ENCODE measurements at places on chromosomes 3 and 15.

DNA sequence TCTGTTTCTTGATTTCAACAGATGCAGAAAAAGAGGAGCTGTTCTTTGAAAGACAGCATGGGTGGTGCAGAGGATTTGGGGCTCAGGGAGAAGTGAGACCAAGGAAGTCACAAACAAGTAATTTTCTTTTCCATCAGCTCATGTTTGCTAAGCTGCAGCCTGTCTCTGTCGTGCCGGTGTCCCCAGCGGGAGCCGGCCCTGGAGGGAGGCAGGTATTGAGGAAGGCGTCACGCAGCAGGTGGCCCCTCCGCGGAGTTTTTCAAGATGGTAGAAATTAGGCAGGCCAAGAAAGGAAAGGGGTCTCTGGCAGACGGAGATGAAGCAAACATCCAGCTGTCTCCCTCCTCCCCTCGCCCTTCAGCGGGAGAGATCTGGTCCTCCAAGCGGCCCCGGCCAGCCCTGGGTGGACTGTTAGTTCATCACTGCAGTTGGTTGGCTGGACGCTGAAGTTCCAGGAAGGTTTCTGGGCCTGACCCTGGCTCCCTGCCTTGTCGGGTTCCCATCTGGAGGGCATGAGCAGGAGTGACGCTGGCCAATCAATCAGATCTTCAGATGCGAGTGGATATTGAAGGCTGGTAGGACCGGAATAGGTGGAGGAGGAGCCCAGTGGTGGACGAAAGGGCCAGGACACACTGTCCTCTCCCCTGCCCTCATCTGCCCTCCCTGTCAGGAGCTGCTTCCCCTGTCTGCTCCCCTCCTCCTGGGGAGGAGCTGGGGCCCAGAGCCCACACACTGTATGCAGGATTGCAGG, 27.7 kb upstream of the MUC4 start:
- no peak for DNase-seq

GRCh38 chr15:86865920-86866319, 786.2 kb downstream of the AGBL1 start:
- DNase-seq, result no peak

DNA sequence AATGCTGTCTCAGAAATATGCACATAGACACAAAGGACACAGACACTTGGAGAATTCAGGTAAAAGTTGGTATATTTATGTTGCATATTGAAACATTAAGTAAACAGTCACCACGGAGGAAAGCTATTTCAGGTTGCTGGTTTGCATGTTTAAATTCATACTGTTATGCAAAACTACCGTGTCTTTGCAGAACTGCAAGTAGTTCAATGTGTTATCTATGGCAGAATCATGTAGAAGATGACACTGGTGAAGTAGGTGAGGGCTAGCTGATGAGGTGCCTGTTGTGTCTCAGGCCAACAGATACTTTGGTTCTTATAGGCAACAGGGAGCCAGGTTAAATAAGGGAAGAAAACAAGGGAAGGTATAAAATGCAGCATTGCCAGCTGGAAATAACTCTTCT, 511.3 kb downstream of the DIPK2A start:
- DNase-seq, result no peak

- no peak for DNase-seq
Observed at GRCh38 chr15:31574766-31575165, 248.1 kb downstream of the KLF13 start.

- DNase-seq, result no peak
Observed at GRCh38 chr3:9135930-9136525, 113.4 kb downstream of the SRGAP3 start.

- DNase-seq, result no peak
Observed at GRCh38 chr3:81997390-81997789, 235.9 kb upstream of the GBE1 start.

- DNase-seq, result no peak
Observed at GRCh38 chr3:96202181-96202580, 612.2 kb upstream of the EPHA6 start.

- DNase-seq, result no peak
Observed at GRCh38 chr3:188327433-188327832, 173.5 kb downstream of the LPP start.

- no peak for DNase-seq
Observed at GRCh38 chr15:51688863-51689262, 7.6 kb downstream of the SCG3 start.

GRCh38 chr3:52149021-52149420, 5.2 kb downstream of the POC1A start:
- DNase-seq, result no peak

DNA sequence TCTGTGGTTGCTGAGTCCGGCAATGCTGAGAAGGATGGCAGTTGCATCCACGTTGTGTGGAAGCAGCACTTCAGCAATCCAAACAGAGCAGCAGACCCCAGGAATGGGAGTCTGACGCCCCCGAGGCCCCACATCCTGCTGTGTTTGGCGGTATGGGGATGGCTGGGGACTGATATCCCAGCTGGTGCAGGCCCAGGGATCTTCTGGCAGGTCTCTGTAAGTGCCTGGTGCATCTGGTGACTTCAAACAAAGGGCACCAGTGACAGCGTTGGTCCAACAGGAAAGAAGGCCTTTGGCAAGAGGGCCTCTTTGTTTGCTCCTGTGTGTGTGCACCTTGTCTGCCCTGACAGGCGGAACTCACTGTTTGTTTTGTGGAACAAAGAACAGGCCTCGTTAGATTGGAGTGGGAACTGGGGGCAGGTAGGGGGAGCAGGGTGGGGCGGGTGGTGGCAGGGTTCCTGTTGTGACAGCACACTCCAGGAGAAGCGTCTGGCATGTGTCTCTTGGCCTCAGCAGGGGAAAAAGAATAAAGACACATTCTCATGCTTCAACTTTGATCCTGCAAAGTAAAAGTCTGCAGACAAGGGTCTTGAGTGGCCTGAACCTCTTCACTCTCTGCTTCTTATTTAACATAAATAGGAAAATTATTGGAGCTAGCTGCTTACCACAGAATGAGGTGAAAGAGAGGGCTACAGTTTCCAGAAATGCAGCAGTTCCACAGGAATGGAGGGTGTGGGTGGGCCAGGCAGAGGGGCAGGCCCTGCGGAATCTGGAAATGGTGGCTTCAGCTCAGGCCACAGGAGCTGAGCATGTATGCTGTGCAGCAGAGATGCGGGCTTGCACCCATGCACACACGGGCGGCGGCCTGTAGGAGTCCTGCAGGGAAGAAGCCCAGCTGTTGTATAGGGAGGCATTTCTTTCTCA, 94.5 kb upstream of the MYZAP start:
- peak; percentile 96 for DNase-seq

GRCh38 chr3:53083949-53084309, 38.1 kb upstream of the SFMBT1 start:
- no peak for DNase-seq

DNA sequence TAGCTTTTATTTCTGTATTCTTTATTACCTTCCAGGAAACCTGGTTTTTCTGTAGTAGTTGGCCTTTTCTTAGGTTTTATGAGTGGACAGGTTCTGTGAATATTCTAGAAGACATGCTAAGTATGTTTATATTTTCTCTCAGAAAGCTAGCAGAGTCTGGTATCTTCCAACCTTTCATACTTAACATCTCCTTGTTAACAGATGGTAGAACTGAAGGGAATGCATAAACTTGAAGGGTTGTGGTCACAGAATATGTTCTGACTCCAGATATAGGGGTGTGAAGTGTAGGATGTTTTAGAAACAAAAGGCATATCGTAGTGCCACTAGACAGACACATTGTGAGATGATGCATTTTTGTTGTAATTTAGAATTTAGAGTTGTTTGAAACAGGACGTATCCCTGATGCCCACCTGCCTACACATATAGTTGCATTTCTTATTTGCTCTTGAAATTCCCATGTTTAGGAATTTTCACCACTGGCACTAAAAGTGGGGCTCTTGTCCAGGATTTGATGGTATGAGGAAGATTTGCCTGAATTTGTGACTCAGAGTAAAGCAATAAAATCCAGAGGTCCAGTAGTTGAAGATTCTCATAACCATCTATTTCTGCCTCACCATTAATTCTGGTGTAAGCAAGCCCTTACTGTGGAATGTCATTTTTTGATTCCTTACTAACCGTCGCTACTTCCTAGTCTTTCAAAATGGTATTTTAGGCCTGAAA, 274.5 kb downstream of the FEZF2 start:
- DNase-seq, result no peak

DNA sequence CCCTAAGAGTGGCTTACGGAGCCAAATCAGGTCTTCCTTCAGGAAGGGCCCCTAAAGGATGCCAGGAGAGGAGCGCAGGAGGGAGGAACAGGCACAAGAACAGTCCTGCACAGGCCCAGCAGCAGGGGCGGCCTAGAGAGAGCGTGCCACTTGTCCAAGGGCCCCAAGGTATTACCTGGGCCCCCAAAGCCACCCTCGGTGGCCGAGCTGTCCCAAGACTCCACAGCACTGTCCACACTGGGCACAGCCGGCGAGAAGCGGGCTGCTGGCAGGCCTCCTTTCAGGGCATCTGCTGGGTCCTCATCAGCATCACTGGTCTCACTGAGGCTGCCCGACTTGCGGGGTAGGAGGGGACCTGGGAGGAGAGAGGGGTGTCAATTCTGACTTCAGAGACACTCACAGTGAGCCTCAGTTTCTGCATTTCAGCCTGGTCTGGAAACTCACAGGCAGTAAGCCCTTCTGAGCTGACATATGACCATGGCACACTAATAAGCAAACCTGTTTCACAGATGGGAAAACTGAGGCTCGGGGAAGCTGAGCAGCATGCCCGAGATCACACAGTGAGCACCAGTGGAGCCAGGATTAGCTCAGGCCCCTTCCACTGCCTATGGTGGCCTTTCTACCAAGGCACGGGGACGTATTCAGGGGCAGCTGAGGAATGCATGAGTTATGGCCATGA, 33.4 kb downstream of the GRIP2 start:
- no peak for DNase-seq

GRCh38 chr3:192812743-192813383, 85.5 kb upstream of the FGF12 start:
- no peak for DNase-seq

DNA sequence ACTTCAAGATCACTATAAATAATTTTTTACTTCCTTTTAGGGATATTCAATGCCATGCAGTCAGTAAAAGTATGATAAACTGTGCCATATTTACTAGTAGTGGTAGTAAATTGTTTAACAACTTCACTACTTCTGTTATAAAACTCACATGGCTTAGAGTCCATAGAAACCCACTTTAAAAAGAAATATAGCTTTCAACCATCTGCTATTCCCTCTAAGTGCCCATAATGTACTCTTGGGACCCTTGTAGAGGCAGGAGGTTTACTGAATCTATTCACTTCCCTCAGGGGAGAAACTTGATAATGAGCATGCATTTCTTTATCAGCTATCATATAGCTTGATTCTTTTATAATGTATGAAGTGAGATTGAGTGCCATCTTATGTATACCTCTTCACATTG, 1448.4 kb upstream of the ALCAM start:
- no peak for DNase-seq

DNA sequence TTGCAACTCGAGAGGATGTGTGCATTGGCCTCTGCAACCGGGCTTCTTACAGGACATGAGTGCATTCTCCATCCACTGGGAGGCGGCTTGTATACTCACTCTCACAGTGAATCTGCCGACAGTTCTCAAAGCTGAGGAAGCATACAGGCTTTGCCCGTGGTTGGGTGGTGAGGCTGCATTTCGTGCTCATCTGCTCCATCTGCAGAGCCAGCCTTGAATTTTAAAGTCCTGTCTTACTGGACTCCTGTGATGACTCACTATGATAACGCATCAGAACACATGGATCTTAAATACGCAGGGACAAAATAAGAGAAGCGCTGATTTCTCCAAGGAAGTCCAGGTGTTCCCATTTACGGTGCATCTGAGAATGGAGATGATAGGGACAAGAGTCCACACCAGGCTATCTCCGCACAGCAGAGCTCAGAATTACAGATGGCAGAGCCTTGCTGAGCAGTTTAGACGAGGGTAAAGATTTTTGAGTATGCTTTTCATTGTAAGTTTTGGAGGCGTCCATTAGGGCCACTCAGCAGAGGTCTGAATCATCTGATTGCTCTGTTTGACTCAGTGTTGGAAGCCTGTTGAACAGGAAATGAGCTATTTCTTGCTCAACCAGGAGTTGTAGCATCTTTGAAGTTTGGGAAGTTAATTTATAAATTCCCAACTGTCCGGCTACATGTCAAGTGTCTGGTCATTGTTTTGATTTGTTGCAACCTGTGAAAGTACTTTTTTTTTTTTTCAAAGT, 87.1 kb downstream of the GABRG3 start:
- no peak for DNase-seq

DNA sequence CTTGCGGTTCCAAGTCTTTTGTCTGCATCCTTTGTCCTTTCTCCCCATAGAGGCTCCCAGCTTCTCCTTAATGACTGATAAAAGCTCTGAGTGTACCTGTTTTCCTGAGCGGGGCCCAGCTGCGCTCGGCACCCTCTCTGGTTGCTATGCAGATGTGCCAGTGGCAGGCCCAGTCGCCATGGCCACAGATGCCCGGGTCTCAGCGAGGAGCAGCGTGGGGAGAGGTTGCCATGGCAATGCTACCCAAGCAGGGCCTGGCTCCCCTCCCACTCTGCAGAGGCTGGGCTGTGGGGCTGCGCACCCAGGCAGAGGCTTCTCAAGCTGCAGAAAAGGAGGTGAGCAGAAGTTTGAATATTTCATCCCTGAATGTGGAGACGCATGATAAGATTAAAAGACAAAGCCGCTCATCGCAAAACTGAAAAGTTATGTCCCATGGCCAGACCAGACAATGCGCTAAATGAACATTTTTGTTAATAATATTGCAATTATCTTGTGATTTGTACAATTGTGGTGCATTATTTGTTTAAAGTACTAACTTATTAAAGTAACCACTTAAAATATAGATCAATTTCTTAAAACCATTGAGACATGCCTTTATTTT, 66.1 kb downstream of the TPRA1 start:
- no peak for DNase-seq

GRCh38 chr3:138296639-138297038, 33.0 kb downstream of the NME9 start:
- DNase-seq, result no peak

- no peak for DNase-seq
Observed at GRCh38 chr3:142022381-142022780, 127.0 kb downstream of the TFDP2 start.

GRCh38 chr15:69253156-69253555, 45.6 kb upstream of the PAQR5 start:
- no peak for DNase-seq

DNA sequence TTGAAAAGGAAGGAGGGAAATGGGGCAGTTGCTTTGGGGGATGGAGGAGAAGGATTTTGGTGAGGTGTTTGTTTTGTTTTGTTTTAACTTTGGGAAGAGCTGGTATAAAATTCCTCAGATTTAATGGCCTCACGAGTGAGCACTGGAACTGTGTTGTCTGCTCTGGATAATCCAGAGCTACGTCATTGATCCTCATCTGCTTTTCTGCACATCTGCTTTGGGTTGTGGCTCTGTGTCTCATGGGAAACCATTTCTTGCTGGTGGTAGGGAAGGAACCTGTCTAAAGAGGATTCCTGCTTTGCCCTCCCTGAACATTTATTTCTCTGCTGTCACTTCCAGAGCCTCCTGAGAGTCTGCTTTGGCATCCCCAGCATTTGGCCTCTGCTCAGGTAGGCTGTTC, 3.1 kb downstream of the SNRK start:
- no peak for DNase-seq

GRCh38 chr3:38131621-38132369, 5.1 kb downstream of the ACAA1 start:
- no peak for DNase-seq

- no peak for DNase-seq
Observed at GRCh38 chr15:55740981-55741832, 1.7 kb downstream of the PRTG start.
